ENCODE measurements at places on chromosomes 12 and 14.

DNA sequence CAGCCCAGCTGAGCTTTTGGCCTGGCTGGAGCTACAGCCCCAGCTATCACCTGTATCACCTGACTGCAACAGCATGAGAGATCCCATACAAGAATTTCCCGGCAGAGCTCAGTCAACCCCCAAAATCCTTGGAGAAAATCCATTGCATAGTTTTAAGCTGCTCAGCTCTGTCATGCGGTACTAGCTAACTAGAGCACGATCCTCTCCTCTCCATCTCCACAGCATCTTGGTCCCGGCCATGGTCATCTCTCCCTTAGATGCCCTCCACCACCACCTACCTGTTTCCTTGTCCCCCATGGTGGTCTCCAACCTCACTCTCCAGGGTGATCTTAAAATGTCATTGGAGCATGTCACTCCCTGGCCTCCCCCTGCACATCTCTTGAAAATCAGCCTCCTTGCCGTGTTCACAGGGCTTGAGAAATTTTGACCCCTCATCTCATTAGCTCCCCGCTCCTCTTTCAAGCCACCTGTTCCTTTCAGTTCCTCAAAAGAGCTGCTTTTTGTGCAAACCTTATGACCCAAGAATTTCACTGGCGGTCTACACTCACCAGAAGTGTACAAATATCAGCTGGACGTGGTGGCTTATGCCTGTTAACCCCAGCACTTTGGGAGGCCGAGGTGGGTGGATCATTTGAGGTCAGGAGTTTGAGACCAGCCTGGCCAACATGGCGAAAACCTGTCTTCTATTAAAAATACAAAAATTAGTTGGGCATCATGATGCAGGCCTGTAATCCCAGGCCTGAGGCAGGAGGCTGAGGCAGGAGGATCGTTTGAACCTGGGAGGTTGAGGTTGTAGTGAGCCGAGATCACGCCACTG lies 8.1 kb upstream of the CLMN start:
- DNase-seq: no peak

DNA sequence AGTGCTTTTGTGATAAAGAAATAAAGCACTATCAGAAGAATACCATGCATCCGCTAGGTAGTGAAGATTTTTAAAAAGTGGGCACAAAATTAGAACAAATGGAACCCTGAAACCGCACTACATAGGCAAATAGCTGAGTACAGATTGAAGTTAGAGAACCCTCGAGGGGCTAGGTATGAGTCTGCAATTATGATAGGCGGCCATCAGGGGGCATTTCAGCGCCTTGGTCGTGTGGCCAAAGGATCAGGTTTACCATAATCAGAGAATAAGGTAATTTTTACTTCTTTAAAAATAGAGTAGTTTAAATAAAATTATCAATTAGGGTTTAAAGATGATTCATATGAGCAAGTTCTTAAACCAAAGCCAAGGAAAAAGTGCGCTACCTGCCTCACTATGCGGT lies 129.8 kb downstream of the TMX1 start:
- no peak for DNase-seq

DNA sequence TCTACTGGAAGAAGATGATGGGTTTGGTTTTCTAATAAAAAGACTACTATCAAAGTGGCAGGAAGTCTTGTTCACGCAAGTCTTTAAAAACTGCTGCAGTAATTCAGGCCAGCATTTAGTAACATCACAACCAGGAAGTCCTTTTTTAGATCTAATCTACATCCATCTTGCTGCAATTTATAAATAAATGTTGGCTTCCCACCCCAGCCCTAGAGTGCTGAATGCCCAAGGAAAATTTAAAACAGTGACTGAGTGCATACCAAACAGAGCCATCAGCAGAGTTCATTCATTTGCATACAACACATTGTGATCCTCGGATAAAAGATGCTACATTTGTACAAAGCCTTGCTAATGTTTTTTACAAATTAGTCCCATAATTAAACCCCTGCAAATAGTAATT lies 72.1 kb downstream of the PHLDA1 start:
- no peak for DNase-seq

- DNase-seq: no peak
Observed at GRCh38 chr14:75845136-75845804, 136.5 kb downstream of the TGFB3 start.

DNA sequence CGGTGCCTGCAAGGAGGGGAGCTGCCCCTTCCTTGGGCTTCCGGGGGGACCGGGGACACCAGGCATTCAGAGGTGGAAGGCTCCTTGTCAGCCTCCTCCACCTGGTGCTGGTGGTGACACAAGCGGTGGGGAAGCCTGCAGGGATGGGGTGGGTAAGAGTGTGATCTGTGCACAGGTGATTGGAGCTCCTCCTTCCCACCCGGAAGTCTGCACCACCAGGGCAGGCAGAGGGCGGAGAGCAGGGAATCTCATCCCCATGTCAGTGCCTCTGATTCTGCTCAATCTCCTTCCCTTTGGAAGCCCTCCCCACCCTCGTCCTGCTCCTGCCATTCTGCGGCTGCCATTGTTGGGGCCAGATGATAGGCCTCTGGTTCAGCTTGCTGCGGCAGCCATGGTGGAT lies 238.1 kb upstream of the CRY1 start:
- no peak for DNase-seq

- no peak for DNase-seq
Observed at GRCh38 chr12:76080017-76080728, 4.3 kb downstream of the NAP1L1 start.

DNA sequence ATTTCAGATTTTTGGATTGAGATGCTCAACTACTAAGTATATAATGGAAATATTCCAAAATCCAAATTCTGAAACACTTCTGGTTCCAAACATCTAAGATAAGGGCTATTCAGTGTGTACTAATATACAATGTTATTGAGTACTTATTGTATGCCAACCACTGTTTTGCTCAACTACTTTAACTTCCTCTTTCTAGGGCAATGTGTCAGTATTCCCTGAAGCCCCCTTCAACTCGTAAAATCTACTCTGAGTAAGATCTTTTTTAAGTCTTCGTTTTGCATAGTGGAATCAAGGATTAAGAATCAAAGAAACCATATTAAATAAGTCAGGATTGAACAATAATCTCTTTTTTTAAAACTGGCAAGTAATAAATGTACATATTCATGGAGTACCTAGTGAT lies 45.5 kb downstream of the SPATA7 start:
- DNase-seq: no peak

- DNase-seq: no peak
Observed at GRCh38 chr12:93520454-93520853, 52.0 kb upstream of the SOCS2 start.

- DNase-seq: no peak
Observed at GRCh38 chr12:119208626-119209061, 29.9 kb downstream of the HSPB8 start.

DNA sequence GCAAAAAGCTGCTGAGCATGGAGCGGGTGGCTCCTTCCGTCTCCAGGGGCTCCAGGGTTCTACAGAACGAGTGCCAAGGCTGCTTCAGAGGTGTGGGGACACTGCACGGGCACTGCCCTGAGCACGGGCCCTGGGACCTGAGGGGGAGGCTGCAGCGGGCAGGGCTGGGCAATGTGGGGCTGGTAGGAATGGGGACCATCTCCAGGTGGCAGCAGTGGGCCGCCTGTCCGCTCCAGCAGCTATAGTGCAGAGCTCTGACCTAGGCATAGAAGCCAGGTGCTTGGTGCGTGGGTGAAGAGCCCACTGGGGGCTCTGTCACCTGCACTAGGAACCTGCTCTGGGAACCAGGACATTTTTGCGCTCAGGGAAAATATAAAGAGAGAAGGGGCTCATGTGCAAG lies 22.3 kb downstream of the HDAC7 start:
- DNase-seq: no peak
